ENCODE measurements at places on chromosomes 3 and 15. TPM values are rescaled to one million over a fixed set of nuclear protein-coding genes. Genes with fewer than 3 reads are reported as not detected.
A peak's percentile ranks its signal among the peaks of the same experiment; 100 is the strongest.

Gene MEIS2
- polyA plus RNA-seq = 40.4 TPM

Gene ST8SIA2
- 4.7 TPM for polyA plus RNA-seq

Gene PCLAF
- polyA plus RNA-seq = 28.0 TPM

Gene MUC20
- polyA plus RNA-seq = 15.7 TPM

Gene MCTP2
- 25.9 TPM for polyA plus RNA-seq

Gene ADAMTS17
- polyA plus RNA-seq = 3.9 TPM

Gene RAD51
- 12.7 TPM for polyA plus RNA-seq

Gene FBXO40
- polyA plus RNA-seq = 0.03 TPM

Gene FBXL22
- polyA plus RNA-seq = 2.4 TPM

Gene ZNF501
- 9.2 TPM for polyA plus RNA-seq

Gene SUSD5
- 3.1 TPM for polyA plus RNA-seq

Gene CACNA2D2
- 30.0 TPM for polyA plus RNA-seq

GRCh38 chr3:134824791-134825190, 29.7 kb downstream of the EPHB1 start:
- no peak for DNase-seq

DNA sequence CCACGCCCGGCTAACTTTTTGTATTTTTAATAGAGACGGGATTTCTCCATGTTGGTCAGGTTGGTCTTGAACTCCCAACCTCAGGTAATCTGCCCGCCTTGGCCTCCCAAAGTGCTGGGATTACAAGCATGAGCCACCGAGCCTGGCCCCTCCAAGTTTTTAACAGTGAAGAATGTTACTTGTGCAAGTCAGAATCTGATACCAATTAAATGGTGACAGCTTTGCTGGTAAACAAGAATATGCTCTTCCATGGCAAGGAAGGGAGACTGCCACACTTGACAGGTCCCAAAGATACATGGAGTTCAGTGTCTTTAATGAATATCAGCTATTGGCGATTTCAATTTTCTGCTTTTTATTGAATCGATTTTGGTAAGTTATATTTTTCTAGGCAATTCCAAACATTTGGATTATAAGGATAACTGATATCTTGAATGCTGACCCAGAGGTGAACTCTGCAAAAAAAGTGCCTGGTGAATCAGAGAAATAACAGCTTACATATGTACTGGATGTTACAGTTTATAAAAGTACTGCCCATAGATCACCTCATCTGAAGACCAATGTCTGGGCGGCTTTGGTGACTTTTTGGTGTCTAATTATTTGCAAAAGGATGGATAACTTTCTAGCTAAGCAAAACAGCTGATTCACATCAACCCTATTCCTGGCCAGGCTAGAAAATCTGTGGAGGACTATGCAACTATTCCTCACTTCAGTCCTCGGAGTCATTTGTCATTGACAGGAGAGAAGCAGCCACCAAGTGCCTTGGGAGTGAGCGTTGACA, 1.2 kb downstream of the PARP16 start:
- DNase-seq = no peak

DNA sequence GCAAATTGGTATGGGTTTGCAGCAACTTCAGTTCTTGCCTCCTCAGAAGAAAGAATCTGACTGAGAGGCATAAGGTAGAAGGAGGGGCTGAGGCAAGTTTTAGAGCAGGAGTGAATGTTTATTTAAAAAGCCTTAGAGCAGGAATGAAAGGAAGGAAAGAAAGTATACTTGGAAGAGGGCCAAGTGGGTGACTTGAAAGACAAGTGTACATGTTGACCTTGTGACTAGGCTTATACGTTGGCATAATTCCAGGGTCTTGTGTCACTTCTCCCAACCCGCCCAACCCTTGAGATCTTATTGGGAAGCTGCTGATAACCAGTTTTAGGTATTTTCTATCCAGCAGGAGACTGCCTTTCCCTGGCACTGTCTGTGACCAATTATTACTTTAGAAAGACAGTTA, 436.9 kb upstream of the ZNF717 start:
- no peak for DNase-seq

- no peak for DNase-seq
Observed at GRCh38 chr15:83379579-83379959, 67.6 kb upstream of the SH3GL3 start.

DNA sequence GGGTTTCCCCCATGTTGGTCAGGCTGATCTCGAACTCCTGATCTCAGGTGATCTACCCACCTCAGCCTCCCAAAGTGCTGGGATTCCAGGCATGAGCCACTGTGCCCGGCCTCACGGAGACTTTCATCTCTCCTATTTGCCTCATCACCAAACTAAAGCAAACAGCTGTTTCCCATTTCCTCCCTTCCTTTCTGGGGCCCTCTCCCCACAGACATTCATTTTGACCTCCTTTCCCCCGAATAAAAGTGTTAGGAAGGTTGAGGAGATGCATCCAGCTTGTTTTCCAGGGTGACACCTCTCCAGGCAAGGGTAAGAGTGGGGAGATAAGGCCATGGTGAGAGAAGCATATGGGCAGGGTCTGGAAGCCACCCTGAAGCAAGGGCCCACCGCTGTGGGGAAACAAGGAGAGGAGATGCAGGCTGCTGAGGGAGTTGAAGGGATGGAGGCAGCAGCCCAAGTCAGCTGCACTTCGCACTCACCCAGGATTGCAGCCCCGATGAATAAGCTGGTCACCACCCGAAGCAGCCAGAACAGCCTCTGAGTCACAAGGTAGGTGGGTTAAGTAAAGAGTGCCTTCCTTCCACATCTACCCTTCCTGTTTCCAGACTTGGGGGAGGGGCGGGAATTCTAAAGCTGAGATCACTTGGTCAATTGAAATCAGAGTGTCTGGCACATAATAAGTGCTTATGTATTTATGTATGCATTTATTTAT, 7.7 kb downstream of the DUOXA2 start:
- DNase-seq = no peak

GRCh38 chr3:55708921-55709320, 221.8 kb upstream of the WNT5A start:
- DNase-seq = no peak

GRCh38 chr3:72891053-72891855, 3.4 kb downstream of the GXYLT2 start:
- peak; percentile 44 for DNase-seq

DNA sequence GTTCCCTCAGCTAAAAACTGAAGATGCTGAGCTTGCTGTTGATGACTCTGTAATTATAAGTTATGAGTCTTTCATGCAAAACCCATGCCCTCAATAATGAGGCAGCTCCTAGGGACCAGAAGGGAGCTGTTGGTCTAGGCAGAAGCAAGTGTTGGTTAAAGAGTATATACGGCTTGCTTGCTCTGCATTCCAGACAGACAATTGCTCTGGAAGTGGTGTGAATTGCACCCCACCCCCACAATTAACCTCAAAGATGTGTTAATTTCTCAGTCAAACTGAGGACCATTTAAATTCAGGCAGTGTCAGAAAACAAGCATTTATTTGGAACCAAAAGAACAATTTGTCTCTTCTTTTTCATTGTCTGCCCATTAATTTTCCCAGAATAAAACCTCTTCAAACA, 163.5 kb upstream of the EOMES start:
- DNase-seq = no peak

GRCh38 chr3:17481116-17481515, 261.3 kb downstream of the TBC1D5 start:
- DNase-seq = no peak

GRCh38 chr3:165748094-165748493, 89.1 kb downstream of the BCHE start:
- no peak for DNase-seq

DNA sequence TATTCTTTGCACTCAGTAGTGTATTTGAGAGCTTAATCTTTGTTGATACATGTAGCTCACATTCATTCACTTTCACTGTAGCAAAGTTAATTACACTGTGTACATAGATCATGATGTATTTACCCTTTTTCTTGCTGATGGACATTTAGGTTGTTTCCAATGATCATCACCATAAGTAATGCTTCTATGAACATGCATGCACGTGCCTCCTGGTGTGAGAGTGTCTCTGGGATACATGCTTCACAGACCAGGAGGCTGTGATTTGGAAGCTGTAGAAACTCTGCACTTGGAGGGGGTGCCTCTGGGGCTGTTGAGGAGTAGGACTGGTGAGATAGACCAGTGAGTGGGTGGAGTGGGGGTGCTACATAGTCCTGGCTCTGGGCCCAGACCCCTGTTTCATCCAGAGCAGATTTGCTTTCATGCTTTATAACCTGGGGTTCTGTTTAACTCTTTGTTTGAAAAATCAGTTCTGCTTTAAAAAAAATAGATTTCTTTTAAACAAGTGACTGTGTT, 18.2 kb upstream of the SMAD3 start:
- DNase-seq = no peak

DNA sequence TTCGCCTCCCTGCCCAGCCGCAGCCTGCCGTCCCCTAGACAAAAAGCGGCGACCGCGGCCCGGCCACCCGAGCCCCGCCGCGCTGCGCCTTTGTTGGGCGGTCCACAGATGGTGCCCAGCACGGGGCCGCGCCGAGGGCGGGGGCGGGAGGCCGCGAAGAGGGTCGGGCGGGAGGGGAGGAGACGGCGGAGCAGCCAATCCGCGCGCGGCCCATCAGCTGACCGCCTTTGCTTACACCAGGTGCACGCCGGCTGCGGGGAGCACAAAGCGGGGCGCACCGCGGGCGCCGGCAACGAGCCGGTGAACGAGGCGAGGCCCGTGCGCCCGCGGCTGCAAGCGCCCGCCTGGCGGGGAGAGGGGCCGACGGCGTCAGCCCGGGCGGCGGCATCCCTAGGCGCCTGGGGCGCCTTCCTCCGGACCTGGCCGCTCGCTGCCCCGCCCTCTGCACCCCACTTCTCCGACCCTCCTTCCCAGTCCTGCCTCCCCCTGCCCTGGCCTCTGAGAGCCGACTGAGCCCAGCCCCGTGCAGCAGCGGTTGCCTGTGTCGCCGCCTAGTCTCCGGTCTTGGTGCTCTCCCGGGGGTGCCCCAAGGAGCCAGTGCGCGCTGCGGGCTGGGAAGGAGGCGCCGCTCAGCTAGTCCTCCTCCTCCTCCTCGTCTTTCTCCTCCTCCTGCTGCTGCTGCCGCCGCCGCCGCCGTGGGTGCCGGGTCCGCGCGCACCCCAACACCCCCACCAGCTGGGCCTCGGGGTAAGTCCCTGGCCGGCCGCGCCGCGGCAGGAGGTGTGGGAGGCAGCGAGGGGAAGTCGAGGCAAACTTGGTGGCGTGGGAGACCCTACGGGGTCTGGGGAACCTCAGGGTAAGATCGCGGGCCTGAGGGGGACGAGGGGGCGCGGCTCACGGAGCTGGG, at the start of gene LRRN1:
Gene LRRN1, plus strand, starts transcription at position 259 of the 907 bp plus-strand sequence. CDS start 45,211 bp downstream, outside the sequence.
- peak; percentile 84 for DNase-seq

GRCh38 chr15:57213862-57214261, 162.4 kb upstream of the CGNL1 start:
- no peak for DNase-seq

GRCh38 chr3:41265011-41265545, 65.8 kb downstream of the CTNNB1 start:
- no peak for DNase-seq

- DNase-seq = no peak
Observed at GRCh38 chr3:89841041-89841440, 733.6 kb downstream of the EPHA3 start.

DNA sequence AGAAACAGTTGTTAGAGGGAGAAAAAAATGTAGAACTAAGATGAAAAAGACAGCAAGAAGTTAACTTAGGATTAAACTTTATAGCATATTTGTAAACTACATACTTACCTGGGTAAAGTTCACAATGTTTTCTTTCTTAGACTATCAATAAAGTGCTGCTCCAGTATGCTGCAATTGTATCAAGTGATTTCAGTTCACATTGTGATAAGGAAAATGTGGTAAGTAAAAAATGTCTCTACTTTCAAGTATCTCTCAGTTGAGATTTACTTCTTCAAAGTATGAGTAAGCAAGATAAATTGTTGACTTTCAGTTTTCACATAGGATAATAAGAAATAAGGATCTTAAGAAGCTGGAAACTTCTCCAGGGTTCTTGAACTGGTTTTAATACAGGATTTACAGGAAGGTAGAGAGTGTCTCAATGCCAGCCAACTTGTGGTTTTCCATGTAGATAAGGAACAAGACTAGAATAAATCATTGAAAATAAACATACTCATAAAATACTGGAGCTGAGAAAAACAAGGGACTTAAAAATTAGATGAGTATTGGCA, 528.8 kb downstream of the UNC13C start:
- no peak for DNase-seq

GRCh38 chr3:183897606-183898005, 12.9 kb upstream of the PARL start:
- DNase-seq = no peak

DNA sequence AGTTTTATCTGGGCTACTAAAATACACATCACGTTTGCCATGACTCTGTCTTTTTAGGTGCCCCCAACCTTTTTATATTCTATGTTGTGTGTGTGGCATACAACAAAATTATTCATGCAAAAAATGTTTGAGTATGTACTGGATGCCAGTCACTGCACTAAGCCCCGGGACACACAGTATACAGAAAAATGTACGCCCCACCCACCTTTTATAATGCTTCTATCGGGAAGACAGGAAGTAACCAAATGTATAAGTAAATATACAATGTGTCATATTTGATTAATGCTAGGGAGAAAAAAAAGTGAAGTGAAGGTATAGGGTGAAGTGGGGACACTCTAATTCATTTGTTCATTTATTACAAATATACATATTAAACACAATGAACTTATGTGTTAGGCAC, 503.4 kb upstream of the MDFIC2 start:
- DNase-seq = no peak

DNA sequence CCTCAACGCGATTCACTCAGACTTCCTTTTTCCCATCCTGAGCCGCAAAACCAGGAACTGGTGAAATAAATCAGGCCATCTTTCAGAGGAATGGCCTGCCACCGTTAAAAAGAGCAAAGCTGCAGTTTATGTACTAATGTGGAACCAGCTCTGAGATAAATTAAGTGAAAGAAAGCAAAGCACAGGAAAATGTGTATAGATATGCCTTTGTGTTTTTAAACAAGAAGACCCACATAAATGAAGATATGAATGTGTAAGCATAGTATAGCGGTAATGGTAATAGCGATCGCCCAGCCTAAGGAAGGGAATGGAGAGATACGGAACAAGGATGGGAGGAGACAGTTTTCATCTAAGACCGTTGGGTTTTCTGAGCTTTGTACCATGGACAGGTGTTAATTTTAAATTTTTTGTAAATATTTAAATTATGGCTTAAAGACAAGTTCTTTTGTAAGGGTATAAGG, 30.8 kb upstream of the RPN1 start:
- DNase-seq = peak; percentile 33

DNA sequence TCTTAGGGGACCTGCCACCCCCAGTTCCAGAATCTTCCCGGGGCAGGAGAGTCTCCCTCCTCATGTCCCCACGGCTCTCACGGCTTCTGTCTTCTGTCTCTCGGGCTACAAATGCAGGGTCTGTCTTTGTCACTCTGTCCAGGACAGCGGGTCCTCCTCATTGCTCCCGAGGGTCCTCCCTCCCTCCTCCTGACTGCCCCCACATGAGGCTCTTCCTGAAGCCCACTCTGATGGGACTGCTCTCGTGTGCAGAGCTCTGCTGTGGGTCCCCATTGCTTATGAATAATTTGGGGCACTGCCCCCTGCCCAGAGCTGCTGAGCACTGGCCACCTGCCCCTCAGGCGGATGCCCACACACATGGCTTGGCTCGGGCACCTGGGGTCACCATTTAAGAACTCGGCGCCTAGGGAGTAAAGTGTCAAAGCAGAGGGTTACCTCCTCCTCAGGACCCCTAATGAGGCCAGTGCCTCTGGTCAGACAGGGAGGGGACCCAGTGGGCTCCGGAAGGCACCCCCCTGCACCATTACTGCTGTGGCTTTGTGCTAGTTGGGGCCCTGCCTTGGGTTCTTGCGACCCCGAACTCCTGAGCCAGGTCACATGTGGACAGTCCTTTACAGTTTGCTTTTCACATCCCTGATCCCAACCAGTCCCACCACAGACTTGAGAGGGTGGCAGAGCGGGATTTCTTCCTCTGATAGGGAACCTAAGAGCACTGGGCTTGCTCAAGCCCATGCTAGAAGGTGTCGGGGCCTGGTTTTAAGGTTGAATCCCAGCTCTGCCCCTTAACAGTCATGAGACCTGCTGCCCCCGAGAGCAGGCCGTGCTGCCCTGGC, 22.1 kb downstream of the HDAC11 start:
- DNase-seq = no peak

Data from left lung (tissue), 14 donors.